Right ventricle myocardium superior (tissue), 1 donor: ENCODE measurements at places on chromosomes 1 and 21.

DNA sequence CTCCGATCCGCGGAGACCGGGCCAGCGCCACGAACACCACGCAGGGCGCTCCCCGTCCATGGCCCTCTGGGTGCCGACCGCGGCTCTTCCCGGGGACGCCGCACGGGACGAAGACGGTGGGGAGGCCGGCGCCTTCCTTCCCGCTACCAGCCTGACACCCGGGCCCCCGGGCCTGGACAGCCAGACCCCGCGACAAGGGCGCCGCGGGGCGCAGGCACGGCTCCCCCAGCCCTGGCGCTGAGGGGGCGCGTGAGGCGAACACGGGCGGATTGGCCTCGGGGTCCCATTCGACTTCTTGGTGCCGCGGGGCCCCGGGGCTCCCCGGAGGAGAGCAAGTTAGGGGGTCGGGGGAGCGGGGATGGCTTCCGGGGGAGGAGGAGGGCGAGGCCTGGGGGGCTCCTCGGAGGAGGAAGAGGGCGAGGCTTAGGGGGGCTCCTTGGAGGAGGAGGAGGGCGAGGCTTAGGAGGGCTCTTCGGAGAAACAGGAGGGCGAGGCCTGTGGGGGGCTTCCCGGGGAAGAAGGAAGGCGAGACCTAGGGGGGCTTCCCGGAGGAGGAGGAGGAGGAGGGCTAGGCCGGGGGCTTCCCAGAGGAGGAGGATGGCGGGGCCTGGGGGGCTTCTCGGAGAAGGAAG, 537 bp upstream of the KLHL17 start:
- DNase-seq: no peak

- no peak for DNase-seq
Observed at GRCh38 chr1:40161888-40162397, 756 bp downstream of the RLF start.

GRCh38 chr21:44350773-44351481, 2.5 kb upstream of the TRPM2 start:
- DNase-seq: no peak

DNA sequence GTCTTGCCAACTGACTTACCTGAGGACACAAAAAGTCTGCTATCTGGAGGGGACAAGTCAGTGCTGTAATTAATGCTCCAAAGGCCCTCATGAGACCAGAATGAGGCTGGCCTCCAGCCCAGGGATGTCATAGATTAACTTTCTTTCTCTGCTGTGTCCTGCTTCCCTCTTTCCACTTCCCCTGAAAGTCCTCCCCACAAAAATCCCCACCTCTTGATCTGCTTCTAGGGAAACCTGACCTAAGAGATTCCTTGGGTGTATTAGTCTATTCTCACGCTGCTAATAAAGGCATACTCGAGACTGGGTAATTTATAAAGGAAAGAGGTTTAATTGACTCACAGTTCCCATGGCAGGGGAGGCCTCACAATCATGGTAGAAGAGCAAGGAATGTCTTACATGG, 39.2 kb downstream of the RUNX3 start:
- no peak for DNase-seq

DNA sequence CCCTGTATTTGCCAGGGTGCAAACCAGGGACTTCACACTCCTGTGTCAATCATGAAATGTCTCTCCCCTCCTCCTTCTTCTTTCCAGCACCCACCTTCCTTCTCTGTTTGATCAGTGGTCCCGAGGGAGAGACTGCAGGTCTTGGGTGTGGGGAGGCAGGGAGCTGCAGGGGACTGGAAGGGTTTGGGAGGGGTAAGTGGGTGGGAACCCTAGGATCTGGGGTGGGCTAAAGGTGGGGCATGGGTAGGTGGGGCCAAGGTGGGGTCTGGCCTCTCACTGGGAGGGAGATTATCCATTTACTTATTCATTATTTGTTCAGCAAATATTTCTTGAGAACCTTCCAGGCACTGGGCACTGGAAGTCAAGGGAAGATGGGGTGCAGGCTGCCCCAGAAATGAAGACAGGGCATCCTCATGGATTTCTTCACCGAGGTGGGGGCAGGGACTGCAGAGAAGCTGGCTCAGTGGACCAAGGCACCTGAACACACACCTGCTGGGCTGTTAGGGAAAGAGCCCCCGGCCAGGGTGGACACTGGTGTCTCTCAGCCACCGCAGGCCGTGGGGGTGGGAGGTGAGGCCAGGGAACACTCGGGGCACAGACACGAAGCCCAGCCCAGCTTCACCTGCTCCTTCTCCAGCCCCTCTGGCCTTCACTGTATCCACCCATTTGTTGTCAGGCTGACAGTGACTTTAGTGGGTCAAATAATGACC, 193.9 kb upstream of the C1orf174 start:
- DNase-seq: no peak

DNA sequence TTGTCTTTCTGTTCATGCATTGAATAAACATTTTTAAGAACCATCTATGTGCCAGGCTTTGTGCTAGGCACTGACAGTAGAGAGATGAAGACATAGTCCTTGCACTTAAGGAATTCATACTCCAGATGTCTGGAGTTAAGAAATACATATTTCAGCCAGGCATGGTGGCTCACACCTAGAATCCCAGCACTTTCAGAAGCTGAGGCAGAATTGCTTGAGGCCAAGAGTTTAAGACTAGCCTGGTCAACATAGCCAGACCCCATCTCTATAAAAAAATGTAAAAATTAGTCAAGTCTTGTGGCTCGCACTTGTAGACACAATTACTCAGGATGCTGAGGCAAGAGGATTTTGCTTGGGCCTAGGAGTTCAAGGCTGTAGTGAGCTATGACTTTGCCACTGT, 18.6 kb upstream of the YTHDF2 start:
- no peak for DNase-seq

GRCh38 chr1:22975694-22976093, 3.0 kb upstream of the LACTBL1 start:
- no peak for DNase-seq

- DNase-seq: no peak
Observed at GRCh38 chr1:216953495-216953894, 230.3 kb upstream of the ESRRG start.

DNA sequence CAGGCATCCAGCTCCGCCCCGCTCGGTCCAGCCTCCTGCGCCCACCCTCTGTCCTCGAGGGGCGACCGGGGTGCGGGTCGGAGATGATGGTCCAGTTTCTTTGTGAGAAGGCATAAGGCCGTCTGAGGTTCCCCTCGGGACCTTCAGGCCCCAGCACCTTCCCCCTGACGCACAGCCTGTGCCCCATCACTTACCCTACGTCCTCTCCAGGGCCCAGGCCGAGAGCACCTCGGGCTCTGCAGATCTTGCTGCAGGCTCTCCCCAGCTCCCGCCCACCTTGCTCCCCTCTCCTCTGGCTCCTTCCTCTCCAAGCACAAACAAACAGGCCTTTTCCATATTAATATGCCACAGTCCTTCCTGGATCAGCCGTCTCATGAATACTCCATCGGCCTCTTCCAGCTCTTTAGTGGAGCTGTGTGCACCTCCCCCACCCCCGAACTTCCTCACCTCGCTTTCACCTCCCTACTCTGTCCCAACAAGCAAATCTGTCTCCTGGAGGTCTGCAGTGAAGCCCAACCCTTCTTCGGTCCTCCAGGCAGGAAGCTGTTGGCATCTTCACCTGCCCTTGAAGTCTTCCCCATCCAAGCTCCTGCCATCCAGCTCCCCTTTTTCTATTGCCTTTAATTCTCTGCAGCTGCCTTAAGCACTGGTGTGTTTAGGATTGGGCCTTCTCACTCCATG, 448 bp upstream of the COL9A2 start:
- no peak for DNase-seq
